Fibroblast of pulmonary artery (primary cell): ENCODE measurements at places on chromosomes 6 and 20.
A peak's percentile ranks its signal among the peaks of the same experiment; 100 is the strongest.

DNA sequence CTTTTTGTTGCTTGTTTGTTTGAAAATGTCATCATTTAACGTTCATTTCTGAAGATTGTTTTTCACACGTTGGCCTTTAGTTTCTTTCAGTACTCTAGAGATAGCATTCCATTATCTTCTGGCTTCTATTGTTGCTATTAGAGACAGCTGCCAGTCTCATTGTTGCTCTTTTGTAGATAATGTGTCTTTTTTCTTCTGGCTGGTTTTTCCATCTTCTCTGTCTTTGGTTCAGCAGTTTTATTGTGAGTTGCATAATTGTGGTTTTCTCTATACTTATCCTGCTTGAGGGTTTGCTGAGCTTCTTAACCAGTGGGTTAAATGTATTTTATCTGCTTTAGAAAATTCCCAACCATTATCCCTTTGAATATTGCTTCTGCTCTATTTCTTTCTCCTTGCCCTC, 23.2 kb upstream of the AIG1 start:
- no peak for DNase-seq

GRCh38 chr6:54747955-54748354, 98.6 kb upstream of the FAM83B start:
- no peak for DNase-seq

GRCh38 chr6:128713461-128713860, 169.5 kb upstream of the LAMA2 start:
- peak; percentile 11 for DNase-seq

GRCh38 chr20:35952480-35953386, 1.6 kb downstream of the SCAND1 start:
- DNase-seq, result peak; percentile 31

DNA sequence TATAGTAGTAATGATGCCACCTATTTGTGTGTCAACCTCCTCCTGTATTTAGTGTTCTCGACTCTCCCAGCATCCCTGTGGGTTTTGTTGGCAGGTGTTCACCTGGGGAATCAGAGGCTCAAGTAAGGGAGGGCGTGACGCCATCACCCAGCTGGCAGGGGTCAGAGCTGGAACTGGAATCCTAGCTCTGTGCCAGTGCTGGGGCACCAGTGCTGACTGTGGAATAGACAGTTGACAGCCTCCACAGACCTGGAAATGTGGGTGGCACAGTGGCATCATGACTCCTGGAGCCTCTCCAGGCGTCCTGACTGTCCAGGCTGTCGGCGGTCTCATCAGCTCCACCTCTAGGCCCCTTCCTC, 102.8 kb downstream of the SYCP2 start:
- DNase-seq, result no peak

DNA sequence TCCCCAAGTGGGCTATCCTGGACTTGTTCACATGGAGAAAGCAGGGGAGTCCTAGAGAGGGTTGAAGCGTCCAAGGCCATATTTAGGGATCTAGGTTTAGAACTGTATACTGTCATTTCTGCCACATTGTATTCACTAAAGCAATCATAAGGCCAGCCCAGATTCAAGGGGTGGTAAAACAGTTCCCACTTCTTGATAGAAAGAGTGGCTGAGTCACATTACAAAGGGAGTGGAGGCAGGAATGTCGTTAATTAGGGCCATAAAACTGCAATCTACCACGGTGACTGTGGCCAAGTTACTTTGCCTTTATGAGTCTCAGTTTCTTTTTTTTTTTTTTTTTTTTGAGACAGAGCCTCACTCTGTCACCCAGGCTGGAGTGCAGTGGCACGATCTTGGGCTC, 7.4 kb upstream of the UBR2 start:
- no peak for DNase-seq

- DNase-seq, result no peak
Observed at GRCh38 chr6:132673376-132674094, 14.6 kb upstream of the TAAR1 start.

DNA sequence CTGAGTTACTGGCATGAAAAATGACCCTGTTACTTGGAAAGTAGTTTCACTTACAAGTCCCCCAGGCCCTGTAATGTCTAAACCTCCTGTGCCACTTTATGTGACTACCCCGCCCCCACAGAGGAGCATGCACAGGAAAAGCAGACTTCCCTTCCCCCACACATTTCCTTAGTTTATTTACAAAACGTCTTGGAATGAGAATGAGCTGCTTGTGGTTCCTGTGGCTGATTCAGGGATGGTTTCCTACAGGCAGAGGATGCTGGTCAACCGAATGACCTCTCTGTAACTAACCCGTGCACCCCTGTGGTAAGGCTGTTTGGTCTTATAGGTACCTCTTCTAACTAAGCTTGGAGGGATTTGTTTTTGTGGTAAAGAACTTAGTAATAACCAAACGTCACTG, 28.5 kb downstream of the RSPO3 start:
- peak; percentile 76 for DNase-seq

- no peak for DNase-seq
Observed at GRCh38 chr6:90596967-90597539, 10.2 kb upstream of the MAP3K7 start.

DNA sequence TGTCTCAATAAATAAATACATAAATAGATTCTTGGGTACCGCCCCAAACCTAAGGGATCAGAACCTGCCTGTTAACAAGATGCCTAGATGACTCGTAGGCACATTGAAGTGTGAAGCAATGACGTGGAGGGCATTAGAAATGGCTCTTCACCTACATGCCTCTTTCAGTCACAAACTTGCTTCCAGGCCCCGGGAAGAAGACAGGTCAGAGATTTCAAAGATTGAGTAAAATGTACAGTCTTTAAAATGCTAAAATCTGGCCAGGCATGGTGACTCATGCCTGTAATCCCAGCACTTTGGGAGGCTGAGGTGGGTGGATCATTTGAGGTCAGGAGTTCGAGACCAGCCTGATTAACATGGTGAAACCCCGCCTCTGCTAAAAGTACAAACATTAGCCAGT, 480.8 kb upstream of the JARID2 start:
- DNase-seq, result no peak

- DNase-seq, result no peak
Observed at GRCh38 chr6:40353967-40354452, 233.2 kb downstream of the LRFN2 start.
